ENCODE measurements at places on chromosomes 5 and 9.
A peak's percentile ranks its signal among the peaks of the same experiment; 100 is the strongest.

DNA sequence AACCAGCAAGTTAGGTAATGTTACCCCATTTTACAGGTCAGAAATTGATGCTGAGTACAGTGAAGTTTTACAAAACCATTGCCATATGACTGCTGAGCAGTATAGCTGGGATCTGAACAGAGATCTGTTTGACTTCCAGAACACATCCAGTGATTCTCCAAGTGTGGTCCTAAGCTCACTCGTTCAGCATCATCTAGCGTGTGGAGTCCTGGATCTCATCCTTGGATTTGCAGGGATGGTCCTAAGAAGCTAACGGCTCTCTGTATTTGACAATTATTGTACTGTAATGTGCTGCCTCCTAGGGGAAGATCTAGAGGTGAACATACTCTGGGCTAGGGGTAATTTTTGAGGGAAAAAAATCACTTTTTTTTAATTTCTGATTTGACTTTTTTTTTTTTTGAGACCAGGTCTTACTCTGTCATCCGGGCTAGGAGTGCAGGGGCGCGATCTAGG, 1.4 kb downstream of the SLC26A2 start:
- peak; percentile 61 for DNase-seq

DNA sequence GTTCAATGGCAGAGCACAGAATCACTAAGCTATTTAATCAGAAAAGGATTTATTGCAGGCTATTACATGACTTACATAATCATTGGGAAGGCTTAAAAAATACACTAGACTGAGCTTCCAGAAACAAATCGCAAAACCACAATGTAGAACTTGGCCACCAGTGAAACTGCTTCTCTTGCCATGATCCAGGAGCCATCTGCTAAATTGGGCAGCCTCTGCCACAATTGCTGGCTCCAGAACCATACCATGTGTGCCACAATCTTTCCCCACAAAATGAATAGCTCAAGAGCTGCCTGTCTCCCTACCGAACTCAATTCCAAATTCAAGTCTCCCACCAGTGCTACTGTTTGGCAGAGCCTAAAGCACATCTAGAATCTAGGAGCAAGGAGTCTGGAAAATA, 9.8 kb upstream of the ERAP1 start:
- no peak for DNase-seq

- DNase-seq = peak; percentile 12
Measured at GRCh38 chr5:141192110-141192725, at the start of gene PCDHB10. Gene PCDHB10 (plus strand): TSS chr5:141192353. CDS start chr5:141192553, 200 bp downstream.

GRCh38 chr5:89934069-89934468, 475.5 kb downstream of the CETN3 start:
- DNase-seq = no peak

DNA sequence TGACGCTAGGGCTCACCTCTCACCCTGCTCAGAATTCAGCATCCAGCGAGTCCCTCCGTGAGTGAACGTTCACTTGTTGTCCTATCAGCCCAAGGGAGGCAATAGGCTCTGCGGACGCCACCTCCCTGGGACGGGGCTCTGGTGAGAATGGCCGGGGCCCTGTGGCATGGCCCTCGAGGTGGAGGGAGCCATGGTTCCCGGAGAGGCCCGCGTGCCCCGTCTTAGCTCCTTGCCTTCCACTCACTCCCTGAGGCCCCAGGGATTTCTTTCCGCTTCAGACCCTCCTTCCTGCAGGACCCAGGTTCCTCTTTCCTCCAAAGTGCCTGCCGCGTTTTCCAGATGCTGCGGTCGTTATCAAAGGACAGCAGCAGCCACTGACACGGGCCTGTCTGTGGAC, 21.5 kb downstream of the EXOC3 start:
- no peak for DNase-seq

- DNase-seq = no peak
Measured at GRCh38 chr9:74865177-74865576, 22.5 kb downstream of the TRPM6 start.

GRCh38 chr9:126164796-126165525, 161.7 kb upstream of the MVB12B start:
- DNase-seq = no peak
